ENCODE measurements at places on chromosomes 7 and 10.

GRCh38 chr10:43888586-43888985 lies 239.9 kb upstream of the ZNF32 start:
- no peak for DNase-seq

DNA sequence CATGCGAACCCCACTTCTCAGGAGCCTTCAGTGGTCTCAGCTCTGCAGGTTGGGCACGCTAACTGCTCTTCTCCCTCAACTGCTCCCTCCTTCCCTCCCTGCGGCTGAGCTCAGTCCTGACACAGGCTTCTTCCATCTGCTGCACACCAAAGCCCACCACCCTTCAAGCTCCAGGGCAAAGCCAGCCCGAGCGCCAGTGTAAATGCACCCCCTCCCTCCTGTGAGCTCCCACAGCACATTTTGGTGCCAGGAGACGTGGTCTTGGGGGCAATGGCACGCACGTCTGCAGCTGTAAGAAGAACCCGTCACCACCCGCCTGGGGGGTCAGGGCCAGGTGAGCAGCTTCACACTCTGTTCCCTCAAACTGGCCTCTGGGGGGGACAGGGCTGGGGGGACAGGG lies 15.9 kb downstream of the VIPR2 start:
- DNase-seq = no peak

DNA sequence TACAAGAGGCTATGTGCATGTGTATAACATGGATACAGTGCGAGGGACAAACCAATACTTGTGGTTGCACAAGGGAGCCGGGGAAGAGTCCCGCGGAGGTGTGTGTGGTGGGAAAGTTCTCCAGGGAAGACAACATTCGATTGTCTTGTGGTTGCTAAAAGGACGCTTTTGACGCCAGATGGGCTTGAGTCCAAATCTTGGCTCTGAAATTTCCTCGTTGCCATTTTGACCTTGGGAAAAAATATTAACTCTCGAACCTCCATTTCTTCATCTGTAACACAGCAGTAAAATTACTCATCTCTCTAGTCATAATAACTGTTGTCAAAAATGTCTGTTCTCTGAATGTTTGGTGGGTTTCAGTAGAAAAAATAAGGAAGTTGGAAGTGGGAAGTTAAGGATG lies 16.5 kb downstream of the PLXDC2 start:
- no peak for DNase-seq

DNA sequence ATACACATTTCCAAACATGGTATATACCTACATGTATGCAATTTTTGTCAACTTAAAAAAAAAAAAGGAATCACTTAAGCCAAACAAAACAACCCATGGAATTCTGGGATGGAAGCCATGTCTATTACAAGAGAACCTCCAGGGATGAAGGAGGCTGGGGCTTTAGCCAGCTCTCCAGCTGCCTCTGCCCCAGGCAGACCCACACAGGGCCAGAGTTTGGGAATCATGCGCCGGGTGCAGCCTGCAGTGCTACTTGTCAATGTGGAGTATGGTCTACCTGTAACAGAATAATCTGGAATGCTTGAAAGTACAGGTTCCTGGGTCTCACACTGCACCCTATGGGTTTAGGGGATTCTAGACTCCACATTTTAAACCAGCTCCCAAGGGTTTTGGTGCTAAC lies 10.8 kb downstream of the ATP6V0E2 start:
- DNase-seq = no peak

DNA sequence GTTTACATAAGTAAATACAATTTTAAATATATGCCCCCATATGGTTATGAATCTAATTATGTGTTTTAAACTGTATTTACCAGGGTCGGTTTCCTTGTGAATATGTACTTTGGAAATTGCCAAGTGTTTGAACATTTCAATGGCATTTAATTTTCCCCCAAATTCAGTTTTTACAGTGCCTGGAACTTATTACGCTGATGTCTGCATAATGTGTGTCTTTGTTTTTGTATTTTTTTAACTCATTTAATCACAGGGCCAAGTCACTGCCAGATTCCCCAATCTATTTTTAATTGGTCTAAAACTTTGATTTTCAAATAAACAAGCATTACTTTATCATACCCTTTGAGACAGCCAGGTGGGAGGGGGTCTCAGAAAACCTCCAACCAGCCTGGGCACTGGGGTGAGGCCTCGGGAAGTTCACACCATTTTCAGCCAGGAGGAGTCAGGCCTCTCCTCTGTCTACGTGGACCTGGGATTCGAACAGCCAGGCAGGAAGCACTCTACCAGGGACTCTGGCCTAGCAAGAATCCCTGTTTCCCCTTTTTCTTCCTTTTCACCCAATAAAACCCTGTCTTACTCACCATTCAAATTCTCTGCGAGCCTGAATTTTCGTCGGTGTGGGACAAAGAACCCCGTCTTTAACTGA lies 151.5 kb upstream of the COL1A2 start:
- no peak for DNase-seq

- no peak for DNase-seq
Observed at GRCh38 chr7:98300595-98301372, 19.3 kb downstream of the BRI3 start.

DNA sequence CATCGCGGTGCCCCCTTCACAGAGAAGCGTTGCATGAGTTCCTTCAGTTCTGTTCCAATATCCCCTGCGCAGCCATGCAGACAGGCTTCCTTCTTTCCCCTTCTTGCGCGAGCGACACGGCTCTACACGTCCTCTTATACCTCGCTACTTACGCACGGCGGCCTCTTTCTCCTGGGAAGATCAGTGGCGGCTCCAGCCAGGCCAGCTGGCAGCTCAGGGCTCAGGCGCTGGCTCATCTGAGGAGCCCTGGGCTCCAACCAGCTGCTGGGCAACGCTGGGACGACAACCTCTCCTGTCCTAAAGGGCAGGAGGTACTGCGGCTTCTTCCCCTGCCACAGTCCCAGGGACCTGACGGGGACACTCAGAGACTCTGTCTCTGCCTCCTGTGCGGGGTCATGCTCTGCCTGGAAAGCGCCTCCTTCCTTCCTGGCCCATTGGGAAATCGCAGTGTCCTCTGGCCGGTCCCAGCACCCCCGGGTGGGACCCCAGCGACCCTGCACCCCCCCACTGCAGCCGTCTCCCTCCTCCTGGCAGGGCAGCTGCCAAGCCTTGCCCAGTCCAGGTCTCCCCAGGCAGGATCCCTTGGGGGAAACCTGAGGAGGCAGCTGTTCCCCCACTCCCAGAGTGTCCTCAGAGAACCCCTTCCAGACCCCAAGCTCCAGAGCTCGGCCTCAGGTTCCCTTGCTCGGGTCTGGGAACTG lies 5.0 kb upstream of the FAM20C start:
- no peak for DNase-seq

All from activated CD8-positive, alpha-beta memory T cell treated with anti-CD3 and anti-CD28 coated beads for 1 hour (primary cell).